Gastroesophageal sphincter (tissue), 4 donors: ENCODE measurements at places on chromosomes 6 and 20. TPM values are rescaled to one million over a fixed set of nuclear protein-coding genes. Genes with fewer than 3 reads are reported as not detected.

Gene CCM2L
- total RNA-seq = 4.8 TPM

Gene VNN1
- 3.9 TPM for total RNA-seq

Gene RAET1L
- 0.62 TPM for total RNA-seq

Gene BPIFB4
- not detected for total RNA-seq

GRCh38 chr20:16106191-16106849 is 466.9 kb downstream of the KIF16B start:
- ATAC-seq = no peak

- no peak for ATAC-seq
These were observed 271.3 kb upstream of the BTBD3 start for GRCh38 chr20:11646359-11646758.

- no peak for ATAC-seq
These were observed 29.8 kb downstream of the DIDO1 start for GRCh38 chr20:62896526-62896925.

DNA sequence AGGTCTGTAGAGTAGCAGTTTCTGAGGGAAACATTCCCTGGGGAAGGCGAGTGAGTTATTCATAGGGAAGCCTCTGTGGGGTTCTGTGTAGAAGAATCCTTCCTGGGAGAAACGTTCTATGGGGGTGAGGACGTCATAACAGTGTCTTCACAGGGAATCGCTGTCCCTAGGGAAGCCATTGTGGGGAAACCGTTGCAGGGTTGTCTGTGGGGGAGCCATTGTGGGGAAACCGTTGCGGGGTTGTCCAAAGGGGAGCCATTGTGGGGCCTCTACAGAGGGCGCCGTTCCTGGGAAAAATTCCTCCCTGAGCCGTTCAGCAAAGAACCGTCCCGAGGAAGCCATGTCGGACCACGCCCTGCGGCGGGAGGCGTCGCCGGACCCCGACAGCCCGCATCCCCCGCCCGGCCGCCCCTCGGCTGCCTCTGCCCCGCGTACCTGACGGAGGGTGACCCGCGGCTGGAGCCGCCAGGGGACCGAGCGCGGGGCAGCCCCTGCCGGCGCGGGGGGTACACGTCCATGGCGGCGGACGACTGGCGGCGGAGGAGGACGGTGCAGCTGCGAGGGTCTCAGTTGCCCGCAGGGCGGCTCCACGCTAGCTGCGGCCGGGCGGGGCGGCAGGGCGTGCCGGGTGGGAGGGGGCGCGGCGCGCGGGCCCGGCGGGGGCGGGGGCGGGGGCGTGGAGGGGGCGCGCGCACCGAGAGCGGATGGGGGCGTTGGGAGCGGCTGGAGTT is at the start of gene DNAAF9:
TSS of gene DNAAF9 (minus strand) at position 630 of the 731 bp plus-strand sequence. CDS start at position 518, 112 bp downstream.
- peak; percentile 58 for ATAC-seq

DNA sequence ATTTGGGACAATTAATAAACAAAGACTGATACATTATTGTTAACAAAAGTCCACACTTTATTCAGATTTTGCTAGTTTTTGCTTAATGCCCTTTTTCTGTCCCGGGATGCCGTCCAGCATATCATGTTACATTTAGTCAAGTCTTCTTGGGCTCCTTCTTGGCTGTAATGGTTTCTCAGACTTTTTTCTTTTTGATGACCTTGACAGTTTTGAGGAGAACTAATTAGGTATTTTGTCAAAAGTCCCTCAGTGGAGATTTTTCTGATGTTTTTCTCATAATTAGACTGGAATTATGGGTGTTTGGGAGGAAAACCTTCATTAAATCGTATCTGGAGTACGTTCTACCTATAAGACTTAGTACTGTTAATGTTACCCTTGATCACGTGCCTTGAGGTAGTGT is 177.2 kb downstream of the MCHR2 start:
- no peak for ATAC-seq
